Activated T-cell treated with anti-CD3 and anti-CD28 coated beads for 24 hours (primary cell): ENCODE measurements at places on chromosomes 7 and 10.

DNA sequence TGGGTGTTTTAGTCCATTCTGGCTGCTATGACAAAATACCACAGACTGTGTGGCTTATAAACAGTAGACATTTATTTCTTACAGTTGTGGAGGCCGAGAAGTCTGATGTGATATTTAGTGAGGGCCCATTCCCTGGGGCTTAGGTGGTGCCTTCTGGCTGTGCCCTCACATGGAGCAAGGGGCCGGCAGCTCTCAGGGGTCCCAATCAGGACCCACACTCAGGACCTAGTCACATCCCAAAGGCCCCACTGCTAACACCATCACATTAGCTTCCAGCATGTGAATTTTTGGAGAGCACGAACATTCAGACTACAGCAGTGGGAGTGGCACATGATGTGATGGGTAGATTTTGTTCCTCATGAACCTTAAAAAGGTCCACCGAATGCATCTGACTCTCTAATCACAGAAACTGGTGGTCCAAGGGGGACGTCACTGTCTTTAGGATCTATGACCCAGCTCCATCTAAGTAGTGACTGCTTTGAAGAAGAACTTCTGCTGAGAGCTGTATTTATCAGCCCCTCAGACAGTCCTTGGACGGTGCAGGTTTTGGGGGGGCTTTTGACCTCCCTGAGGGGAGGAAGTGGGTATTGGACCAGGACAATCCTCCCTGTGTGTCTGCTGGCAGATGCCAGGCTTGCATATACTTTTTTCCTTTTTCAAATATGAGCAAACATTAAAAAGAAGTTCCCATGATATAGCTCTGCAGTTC is 154.5 kb upstream of the ZNF32 start:
- DNase-seq, result no peak

DNA sequence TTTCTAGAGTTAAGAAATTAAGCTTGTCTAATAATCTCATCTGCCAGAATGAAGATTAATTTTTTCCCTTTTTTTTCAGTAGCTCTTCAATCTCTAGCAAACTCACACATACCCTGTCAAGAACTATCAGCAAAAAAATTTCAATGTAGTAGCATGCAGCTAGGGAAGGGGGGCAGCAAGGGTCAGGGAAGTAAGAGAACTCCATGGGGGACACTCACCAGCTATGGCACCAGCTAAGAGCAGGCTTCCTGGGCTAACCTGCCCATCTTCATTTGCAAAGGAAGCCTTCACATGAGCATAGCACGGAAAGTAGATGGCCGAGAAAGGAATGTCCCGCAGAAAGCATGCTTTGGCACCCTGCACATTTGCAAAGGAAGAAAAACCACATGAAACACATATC is 190.4 kb downstream of the SLC25A13 start:
- no peak for DNase-seq

DNA sequence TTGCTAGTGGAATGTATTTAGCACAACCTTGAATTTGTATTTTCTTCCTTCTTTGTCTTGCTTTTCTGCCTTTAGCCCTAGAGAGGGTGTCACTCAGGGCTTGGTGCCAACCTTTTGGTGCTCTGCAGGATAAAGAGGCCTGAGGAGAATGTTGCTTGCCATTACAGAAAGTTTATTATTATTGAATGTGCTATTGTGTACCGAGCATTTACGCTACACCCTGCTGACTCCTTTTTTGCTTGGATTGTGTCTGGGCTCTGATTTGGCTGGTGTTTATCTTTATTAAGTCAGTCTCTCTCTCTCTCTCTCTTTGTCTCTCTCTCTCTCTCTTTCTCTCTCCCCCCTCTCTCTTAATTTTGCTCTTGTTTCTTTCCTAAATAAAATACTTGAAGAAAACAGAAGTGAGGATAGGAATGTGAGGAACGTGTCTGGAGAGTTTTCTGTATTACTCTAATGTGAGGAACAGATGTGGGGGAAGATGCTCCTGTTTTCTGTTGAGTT is 284.4 kb upstream of the PHYHIPL start:
- no peak for DNase-seq

GRCh38 chr7:42982604-42983115 is 50.5 kb downstream of the MRPL32 start:
- no peak for DNase-seq

- DNase-seq, result no peak
Measured at GRCh38 chr7:114334989-114335388, 79.6 kb upstream of the FOXP2 start.
